Activated CD8-positive, alpha-beta memory T cell treated with anti-CD3 and anti-CD28 coated beads, Interleukin-2, amount 10 ng/mL, durations not matched to agents 7 days and 5 days (primary cell): ENCODE measurements at places on chromosomes 6 and 20. TPM values are rescaled to one million over a fixed set of nuclear protein-coding genes. Genes with fewer than 3 reads are reported as not detected.

GRCh38 chr6:156767603-156768467 is 9.3 kb upstream of the ARID1B start:
- no peak for DNase-seq

- no peak for DNase-seq
Observed at GRCh38 chr6:84718038-84718955, 46.1 kb downstream of the TBX18 start.

DNA sequence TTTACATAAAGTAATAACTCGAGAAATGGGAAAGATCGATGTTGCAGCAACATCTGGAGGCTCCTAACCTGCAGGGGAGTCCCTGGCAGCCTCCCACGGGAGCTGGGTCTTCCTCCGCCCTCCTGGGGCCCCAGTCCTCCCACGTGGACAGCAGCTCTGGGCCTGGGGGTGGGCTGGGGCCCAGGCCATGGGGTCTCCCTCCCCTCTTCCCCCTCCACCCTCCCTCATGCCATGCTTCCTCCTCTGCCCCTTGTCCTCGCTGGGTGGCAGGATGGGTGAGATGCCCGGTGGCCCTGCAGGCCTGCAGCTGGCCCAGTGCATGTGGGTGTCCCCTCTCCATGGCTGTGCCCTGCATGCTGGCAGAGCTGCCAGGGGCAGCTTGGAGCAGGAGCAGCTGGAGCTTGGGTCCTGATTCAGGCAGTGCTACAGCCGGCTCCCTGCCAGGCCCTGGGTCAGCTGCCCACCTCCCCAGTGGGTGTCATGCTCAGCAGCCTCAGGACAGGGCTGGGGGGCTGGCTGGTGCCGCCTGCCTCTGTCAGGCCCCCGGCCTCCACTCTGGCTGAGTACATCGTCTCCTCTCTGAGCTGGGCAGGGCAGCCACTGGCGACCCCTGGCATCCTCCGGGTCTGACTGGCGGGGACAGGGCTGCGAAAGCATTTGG is 48.9 kb upstream of the BHLHE23 start:
- DNase-seq: no peak

GRCh38 chr6:128303870-128304269 is 216.5 kb downstream of the PTPRK start:
- DNase-seq: no peak

DNA sequence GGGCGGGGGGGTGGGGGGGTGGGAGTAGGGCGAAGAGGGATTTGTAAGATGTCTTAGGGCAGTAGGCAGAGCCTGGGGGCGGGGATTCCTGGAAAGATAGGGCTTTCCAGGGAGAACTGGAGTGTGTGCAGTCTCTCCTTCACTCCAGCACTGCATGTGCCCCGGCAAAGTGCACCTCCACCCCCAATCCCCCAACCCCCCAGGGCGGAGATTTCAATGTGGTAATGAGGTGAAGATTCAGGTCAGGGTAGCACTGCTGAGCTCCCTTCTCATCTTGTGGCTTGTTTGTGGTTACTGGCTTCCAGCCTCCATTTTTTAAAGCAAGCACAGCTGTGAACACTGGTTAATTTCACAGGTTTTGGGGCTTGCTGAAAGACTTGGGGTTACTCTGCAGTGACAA is 5.9 kb downstream of the TMEM239 start:
- peak; percentile 76 for DNase-seq

GRCh38 chr6:41939848-41940758 is 1.5 kb downstream of the CCND3 start:
- DNase-seq: peak; percentile 82

GRCh38 chr20:54173653-54174456 is at the start of gene CYP24A1:
CYP24A1 (minus strand) TSS chr20:54173986; CDS start chr20:54173579, 407 bp downstream.
- DNase-seq: no peak

GRCh38 chr20:46423342-46423741 is 16.9 kb upstream of the ELMO2 start:
- no peak for DNase-seq

The TOMM34 gene
- total RNA-seq: 31.2 TPM

The KCNK15 gene
- not detected for total RNA-seq

GRCh38 chr6:39800034-39801032 is 8.2 kb downstream of the DAAM2 start:
- no peak for DNase-seq

The TENT5A gene
- total RNA-seq: 1.5 TPM

DNA sequence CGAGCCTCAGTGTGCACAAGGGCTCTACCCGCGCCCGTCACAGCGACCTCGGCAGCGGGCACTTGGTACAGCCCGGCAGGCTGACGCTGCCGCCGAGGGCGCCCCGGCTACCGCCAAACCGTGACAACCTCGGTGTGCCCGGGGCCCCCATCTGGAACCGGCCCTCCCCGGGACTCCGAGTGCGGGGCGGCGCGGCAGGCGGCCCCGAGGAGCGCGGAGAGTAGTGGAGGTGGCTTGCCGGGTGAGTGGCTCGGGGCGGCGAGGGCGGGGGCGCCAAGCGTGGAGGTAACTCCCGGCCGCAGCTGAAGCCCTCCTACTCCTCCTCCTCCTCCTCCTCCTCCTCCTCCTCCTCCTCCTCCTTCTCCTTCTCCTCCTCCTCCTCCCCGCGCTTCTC is at the start of gene ISM1:
ISM1 (plus strand) TSS at position 371 of the 394 bp plus-strand sequence. CDS start 503 bp downstream, outside the sequence.
- no peak for DNase-seq

The WFDC10B gene
- not detected for total RNA-seq

GRCh38 chr6:67165606-67166005 is 1458.6 kb upstream of the EYS start:
- no peak for DNase-seq

DNA sequence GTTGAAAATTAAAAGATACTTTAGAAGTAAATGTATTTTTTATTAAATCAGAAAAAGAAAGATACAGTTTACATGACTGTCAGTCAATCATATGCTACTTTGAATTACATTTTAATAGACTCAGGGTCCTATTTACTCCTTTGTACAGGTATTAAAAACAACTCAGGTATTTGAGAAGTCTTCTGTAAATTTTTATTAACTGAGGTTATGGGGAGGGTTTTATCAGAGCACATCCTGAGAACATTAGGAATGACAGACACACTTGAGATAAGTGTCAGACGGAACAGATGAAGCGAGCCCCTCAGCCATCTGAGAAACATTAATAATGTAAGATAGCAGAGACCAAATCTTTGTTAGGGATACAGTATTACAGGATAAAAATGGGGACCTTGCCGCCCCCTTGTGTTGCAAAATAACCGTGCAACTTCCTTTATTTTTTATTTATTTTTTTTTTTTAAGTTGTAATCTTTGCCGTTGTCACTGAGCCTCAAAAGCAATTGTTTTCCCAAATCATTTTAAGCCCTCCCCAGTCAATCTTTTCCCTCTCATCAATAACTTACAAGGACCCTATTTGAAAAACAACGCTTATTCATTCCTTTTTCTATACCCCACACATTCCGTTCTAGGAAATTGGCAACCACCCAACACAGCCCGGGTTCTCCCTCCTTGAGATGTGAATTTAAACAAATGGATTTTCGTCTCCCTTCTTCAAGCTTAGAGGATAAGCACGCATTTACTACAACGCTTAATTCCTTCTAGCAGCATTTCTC is 126.7 kb downstream of the BCAS1 start:
- peak; percentile 52 for DNase-seq

- no peak for DNase-seq
Observed at GRCh38 chr20:58864346-58864745, 11.8 kb downstream of the GNAS start.
